ENCODE measurements at places on chromosomes 11 and 22.
A peak's percentile ranks its signal among the peaks of the same experiment; 100 is the strongest.

DNA sequence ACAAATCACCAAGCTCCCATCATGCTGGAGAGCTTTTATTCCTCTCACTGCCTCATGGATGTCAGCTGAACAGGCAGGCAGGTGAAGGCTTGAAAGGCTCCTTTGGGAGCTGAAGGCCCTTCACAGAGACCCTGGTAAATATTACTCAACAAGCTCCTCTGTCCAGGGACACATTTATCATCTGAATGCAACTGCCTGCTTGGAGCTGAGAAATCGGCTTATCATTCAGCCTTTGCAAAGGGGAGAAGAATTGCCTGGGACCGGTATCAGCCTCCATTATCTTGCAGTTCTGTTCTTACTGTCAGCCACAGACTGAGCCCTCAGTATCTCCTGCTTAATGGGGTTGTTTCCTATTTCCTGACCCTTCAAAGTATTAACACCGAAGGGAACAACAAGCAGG, 113.8 kb upstream of the PITPNB start:
- DNase-seq = no peak

DNA sequence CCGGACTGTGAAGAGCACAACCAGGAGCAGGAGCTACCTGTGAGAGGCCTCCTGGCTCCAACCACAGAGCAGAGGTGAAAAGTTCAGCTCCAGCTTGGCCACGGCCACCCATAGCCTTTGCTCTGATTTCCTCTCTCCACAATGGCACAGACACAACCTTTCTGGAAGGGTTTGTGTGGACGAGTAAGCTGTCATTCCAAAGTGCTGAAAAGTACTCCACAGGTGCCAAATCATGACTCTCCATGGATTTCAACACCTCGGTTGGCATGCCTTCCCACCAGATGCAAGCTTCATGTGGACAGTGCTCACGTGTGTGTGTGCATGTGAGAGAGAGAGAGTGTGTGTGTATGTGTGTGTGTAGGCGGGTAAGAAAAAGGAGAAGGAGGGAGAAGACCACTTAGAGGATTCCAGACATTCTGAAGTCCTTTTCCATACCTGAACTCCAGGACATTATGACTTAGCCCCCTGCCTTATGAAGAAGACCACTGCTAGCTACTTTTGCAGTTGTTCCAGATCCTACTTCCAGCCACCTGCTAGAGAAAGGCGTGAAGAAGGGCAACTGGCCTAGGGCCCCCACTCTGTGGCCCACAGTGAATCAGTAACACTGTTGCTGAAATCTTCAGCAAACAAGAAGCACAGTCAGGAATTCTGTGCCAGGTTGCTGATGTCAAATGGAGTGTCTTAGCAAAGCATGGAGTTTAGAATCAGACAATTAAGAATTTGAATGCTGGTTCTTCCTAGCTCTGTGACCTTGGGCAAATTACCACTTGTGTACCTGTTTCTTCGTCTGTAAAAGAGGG, 13.9 kb upstream of the NAV2 start:
- peak; percentile 43 for DNase-seq

DNA sequence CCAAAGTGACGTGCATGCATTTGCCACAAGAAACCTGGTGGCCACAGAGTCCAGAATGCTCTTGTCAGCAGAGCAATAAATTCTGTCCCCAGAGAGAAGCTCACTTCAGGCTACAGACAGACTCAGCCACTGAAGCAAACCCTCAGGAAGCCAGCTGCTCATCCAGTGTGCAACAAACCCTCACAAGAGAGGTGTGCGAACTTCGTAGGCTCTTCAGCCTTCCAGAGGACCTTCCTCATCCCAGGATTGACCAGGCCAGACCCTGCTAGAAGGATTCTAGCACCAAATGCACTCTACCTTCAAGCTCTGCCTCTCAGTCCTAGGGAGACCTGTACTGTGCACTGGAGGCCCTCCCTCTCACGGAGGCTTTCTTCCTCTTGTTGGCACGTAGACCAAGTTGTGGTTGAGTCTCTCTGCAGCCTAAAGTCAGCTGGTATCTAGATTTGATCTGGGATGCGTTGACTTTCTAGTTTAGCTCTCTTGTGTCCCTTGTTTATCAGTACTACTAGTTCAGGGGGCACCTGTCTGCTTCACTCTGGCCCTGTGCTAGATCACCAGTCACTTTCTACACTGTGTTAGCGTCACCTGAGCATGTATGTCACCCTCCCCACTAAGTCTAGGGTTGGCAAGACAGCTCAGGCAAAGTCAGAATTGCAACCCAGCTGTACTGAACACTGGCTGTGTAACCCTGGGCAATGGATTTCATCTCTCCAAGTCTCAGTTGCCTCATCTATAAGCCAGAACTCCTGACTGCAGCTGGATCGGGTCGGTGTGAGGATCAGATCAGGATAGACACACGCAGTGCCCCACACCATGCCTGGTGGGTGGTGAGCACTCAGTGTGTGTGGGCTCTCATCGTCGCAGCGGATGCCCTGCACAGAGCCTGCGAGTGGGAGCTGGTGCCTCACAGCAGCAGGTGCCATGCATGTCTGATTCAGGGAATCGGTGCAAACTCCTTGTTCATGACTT, 22.1 kb upstream of the TMPRSS13 start:
- DNase-seq = no peak

DNA sequence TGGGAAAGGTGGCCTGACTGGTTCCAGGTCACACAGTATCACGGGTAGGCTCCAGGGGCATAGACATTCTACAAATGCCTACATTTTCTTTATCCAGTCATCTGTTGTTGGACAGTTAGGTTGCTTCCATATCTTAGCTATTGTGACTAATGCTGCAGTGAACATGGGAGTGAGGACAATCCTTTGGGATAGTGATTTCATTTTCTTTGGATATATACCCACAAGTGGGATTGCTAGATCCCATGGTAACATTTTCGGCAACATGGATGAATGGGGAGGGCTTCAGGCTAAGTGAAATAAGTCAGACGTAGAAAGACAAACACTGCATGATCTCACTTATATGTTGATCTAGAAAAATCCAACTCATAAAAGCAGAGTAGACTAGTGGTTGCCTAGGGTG, 744.3 kb downstream of the NTM start:
- DNase-seq = no peak

DNA sequence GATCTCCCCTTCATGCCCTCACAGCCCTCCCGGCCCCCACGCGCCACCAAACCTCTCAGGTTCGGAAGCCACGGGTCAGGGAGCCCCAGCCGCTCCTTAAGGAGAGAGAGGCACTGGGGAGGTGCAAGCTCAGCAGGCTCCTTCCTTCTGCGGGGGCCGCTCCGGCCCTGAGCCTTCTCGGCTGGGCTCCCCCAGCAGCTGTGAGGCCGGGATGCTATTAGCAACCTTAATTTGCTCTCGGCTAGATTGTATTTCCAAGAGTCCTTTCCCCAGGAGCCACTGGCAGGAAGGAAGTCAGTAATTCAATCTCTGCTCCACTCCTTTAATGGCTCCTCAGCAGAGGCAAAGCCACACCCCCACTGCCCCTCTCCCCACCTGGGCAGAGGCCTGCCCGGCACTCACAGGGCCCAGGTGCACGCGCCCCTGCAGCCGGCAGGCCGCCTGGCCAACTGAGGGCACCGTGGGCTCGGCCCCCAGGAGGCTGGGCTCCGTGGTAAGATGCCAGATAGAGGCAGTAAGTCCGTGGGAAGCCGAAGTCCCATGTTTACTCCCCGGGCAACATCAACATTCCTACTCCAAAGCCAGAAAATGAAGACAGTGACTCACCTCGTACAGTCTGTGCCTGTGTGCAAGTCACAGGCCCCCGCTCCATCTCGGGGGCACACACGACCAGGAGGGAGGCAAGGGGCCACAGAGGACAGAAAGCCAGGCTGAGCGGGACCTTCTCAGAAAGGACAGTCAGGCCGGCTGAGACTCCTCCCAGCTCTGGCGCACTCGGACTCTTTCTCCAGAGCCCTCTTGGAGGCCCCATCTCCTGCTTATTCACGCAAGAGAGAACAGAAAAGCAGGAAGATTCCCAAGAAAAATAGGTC, 5.2 kb downstream of the IGSF9B start:
- DNase-seq = no peak

DNA sequence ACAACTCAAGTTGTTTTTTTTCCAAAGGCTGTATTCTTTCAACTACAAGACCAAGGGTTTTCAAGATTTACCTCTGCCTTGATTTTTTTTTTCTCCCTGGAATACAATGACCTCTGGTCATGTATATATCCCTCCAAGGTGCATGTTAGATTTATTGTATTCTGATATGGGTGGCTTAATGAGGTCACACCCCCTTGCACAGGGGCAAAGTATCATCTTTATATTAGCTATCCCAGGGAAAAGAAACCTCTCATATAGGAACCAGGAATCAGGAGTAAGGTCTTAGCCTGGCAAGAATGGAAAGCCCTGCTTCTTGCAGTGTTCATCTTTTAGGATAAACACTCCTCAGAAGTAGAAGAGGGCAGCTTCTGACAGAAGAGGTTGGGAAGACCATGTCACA, 516.9 kb upstream of the TENM4 start:
- no peak for DNase-seq

GRCh38 chr11:111322534-111322933, 24.2 kb downstream of the POU2AF3 start:
- no peak for DNase-seq

- no peak for DNase-seq
Measured at GRCh38 chr11:129209891-129210830, 18.0 kb upstream of the ARHGAP32 start.

DNA sequence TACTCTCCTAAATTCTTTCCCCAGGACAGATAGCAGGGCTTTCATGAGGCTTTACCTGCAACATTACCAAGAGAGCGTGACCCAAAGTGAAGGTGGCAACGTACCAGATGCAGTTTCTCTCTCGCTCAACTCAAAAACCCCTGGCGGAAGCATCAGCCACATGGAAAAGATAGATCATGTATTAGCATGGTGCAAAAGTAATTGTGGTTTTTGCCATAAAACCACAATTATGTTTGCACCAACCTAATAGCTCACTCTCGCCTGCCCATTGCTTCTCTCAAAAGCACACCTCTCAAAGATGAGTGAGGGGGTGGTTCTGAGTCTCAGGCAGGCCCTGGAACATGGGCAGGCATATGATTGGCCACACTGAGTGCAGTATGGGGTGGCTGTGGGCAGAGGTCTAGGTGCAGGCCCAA, 7.0 kb downstream of the MS4A6A start:
- DNase-seq = no peak

DNA sequence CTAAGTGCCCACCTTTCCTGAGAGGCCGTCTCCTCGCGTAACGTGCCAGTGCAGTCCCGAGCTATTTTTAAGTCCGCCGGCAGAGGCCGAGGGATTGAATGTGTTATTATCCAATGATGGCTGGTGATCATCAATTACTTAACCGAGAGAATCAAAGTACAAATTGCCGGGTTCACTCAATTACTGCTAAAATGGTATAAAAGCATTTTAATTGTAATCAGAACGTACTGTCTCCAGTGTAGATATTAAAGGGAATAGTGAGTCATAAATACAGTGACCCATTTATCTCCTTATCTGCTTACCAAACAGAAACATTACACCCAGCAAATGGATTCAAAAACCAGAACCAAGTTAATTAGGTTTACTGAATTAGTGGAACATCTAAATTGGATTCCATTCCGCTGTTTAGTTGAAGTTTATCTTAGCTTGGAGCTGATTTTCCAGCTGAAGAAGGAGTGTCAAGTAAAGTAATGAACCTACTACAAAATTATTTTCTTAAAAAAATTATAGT, 334.9 kb downstream of the BRD1 start:
- DNase-seq = no peak

DNA sequence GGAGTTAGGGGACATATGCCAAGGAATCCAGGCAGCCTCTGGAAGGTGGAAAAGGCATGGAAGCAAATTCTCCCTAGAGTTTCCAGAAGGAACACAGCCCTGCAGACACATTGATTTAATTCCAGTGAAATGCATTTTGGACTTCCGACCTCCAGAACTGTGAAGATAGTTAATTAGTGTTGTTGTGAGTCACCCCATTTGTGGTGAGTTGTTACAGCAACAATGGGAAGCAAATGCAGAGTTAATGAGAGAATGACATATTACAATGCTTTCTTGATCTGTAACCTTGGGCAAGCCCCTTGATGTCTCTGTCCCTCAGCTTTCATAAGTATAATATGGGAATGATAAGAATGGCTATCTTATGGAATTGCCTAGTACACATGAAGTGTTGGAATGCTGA, 178.7 kb downstream of the KIRREL3 start:
- no peak for DNase-seq

DNA sequence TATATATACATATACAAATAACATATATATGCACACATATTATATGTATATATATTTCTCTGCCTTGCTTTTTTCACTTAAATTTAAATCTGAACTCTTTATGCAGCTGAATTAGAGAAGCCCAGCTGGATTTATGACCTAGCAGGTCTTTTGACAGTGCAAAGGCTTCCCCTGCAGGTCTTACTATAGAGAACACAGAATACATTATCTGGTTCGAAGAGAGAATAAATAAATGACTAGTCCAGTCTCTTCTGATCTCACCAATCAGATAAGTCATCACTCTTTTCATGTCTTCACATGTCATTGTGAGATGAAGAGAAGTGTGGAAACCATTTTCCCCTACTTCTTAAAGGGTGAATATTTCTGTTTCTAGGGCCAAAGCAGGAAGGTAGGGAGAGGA, 58.2 kb downstream of the OR10A6 start:
- no peak for DNase-seq

DNA sequence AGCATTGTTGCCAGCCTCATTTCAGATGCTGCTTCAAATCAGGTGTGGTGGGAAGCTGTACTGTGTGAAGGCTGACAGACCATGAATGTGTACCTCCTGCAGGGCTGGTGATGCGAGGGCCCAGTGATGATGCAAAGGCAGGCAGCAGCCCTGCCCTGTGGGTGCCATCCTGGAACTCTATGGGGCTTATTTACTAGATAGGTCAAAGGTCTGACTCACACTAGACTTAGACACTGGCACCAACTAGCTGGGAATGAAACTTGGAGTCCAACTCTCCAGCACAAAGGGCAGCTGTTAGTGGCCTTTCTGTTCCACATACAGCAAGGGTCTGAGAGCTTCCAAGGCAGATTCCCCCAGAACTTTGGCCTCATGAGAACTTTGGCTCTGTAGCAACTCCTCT, 138.4 kb downstream of the TTC17 start:
- no peak for DNase-seq

DNA sequence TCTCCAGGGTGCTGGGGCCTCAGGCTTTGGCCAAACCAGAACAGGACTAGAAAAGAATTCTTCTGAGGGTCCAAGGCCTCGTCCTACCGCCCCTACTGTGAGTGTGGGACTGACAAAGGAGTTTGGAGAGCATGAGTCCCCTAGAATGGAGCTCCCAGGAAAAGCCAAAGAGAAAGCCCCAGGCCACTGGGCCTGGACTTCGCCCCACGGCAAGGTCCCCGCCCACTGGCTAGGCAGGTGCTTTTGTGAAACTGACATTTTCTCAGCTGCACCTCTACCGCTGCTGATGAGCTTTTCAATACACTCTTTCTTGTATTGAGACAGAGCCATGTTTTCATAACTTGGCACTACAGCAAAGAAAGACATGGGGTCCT, 9.7 kb upstream of the FGF3 start:
- DNase-seq = no peak
